AG04450 (cell line): ENCODE measurements at places on chromosomes 3 and 15. TPM values are rescaled to one million over a fixed set of nuclear protein-coding genes. Genes with fewer than 3 reads are reported as not detected.

- no peak for DNase-seq
Observed at GRCh38 chr3:177107461-177108239, 89.6 kb downstream of the TBL1XR1 start.

- no peak for DNase-seq
Observed at GRCh38 chr15:90839187-90840071, 29.0 kb upstream of the FURIN start.

DNA sequence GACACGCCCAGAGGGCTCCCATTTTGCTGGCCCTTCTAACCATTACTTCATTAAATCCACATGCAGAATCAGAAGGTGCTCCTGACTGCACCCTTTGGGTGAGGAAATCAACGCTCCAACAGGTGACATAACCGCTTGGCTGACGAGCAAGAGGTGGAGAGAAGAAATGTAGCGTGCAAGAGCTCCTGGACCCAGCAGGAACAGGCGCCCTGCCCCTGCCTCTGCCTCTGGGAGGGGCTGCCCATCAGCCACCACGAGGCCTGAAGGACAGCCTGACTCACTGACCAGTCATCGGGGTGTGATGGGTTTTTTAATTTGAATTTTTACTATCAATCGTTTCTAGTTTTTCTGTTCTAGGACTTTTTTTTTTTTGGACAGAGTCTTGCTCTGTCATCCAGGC lies 218.2 kb downstream of the ADAMTS17 start:
- DNase-seq: no peak

XYLB gene
- polyA plus RNA-seq: 3.1 and 4.0 TPM in 2 replicates
